Choroid plexus epithelial cell (primary cell): ENCODE measurements at places on chromosomes 4 and X.

DNA sequence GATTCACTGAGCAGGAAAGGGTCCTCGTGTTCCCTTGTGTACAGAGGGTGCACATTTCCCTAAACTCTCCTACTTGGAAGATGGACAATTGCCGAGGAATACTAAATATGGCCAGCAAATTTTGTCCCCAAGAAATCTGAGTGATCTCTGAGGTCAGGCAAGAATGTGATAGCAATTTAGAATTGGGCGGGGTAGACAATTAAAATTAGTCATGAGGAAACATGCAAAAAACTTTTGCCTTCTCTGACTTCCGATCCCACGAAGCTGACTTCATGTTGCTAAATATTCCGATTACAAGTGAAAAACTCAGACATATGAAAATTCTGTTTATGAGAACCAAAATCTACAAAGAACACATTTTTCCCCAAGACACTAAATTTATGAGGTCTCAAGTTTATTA, 453.9 kb upstream of the ZFP42 start:
- no peak for DNase-seq

GRCh38 chr4:26076896-26077295, 162.9 kb downstream of the SMIM20 start:
- DNase-seq, result no peak

DNA sequence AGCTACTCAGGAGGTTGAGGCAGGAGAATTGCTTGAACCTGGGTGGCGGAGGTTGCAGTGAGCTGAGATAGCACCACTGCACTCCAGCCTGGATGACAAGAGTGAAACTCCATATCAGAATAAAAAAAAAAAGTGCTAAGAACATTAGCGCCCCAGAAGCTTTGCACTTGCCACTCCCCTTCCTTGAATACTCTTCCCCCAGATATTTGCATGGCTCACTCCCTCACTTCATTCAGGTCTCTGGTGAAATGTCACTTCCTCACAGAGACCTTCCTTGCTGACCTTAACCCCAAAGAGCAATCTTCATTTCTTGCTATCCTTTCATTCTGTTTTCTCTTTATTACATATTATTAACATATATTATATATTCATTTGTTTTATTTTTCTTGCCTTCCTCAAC, 11.3 kb downstream of the CACNA1F start:
- no peak for DNase-seq

GRCh38 chr4:99029018-99029735, 33.7 kb downstream of the METAP1 start:
- DNase-seq, result no peak

GRCh38 chr4:81635739-81636138, 164.0 kb upstream of the RASGEF1B start:
- DNase-seq, result peak; percentile 5

- no peak for DNase-seq
Observed at GRCh38 chr4:140102421-140102820, 51.6 kb downstream of the MAML3 start.

DNA sequence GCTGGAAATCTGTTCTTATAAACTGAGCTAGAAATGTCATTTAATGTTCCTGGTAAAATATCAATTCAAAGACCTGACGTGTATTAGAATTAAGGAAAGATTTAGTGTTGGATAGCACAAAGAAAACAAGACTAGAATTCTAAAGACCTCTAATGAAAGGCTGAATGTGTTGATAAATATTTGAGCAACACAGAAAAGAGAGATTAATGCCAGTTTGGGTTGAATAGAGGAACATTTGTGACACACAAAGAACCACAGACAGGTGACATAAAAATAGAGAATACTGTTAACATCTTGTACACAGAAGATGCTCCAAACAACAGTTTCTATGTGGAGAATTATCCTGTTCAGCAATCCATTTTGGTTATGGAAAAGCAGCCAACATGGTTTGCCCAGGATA, 222.1 kb upstream of the GALNT7 start:
- no peak for DNase-seq

GRCh38 chr4:91829531-91829930, 474.2 kb upstream of the GRID2 start:
- peak; percentile 17 for DNase-seq

DNA sequence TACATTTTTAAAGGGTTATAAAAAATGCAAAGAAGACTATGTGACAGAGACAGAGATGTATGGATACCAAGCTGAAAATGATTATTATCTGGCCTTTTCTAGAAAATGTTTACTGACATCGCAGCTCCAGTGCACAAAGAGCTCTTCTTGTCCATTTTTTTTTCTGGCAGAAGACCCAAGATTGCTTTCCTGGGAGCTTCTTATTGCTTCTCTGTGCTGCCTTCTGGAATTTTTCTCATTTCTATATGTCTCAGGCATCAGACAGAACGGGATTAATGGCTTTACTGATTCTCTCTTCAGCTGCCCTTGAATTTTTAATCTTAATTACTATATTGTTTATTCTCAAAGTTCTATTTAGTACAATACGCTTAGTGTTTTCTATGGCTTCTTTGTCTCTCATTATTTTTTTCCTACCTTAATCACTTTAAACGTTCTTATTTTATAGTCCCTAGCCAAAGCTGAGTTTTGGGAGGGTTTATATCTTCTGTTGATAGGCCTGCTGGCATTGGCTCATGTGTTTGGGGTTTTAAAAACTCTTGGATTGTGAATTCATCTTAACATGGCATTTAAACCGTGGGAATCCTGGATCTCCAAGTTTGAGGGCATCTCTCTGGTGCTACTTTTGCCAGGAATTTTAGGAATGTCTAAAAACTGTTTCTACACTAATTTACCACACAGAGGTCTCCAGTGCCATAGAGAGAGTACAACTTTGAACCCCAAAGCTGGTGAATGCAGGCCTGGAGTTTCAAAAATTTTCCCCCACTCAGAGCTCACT, 138.9 kb upstream of the LNX1 start:
- no peak for DNase-seq
